ENCODE measurements at places on chromosomes 6 and 20. TPM values are rescaled to one million over a fixed set of nuclear protein-coding genes. Genes with fewer than 3 reads are reported as not detected.

DNA sequence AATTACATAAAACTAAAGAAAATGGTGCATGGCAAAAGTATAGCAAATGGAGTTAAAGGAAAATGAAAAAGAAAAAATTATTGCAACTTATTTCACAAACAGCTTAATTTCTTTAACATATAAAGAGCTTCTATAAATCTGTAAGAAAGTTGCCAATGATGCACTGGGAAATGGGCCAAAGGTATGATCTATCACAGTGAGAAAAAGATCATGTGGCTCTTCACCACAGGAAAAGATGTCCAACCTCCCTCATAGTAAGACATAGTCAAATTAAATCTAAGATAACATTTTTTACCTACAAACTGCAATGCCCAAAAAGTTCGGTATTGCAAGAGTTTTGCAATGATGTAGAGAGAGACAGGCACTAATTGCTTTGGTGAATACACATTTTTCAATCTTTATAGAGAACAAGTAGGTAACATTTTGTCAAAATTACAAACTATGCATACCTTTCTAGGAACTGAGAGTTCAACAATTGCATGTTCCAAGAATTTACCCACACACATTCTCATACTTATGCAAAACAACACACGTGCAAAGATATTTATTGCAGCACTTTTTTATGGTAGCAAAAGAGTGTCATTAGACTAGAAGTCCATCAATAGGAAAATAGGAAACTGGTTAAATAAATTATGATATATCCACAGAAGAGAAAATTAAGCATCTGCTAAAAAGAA is 372.6 kb downstream of the QKI start:
- DNase-seq: no peak
- H3K36me3 ChIP-seq: no peaks in the 10 kb centered on the region
- H3K27ac ChIP-seq: no peak overlapping the region
- no peaks in the 10 kb centered on the region for H3K27me3 ChIP-seq

ANKEF1 gene
- 2.3 TPM for polyA plus RNA-seq

FAM162B gene
- polyA plus RNA-seq: 0.62 TPM

GRCh38 chr6:52566853-52567279 is 10.0 kb downstream of the TRAM2 start:
- H3K4me3 ChIP-seq: no peak overlapping the region
- peaks cover 28% of the 10 kb centered on the region for H3K4me1 ChIP-seq
- no peak for DNase-seq
- H3K27ac ChIP-seq: peak overlapping the region; percentile 4
- H3K27me3 ChIP-seq: no peaks in the 10 kb centered on the region

- no peak for DNase-seq
- H3K27ac ChIP-seq: no peak overlapping the region
- no peaks in the 10 kb centered on the region for H3K27me3 ChIP-seq
- H3K4me1 ChIP-seq: peaks cover 15% of the 10 kb centered on the region
Measured at GRCh38 chr6:138996524-138996923, 8.5 kb upstream of the REPS1 start.

- no peaks in the 10 kb centered on the region for H3K36me3 ChIP-seq
- no peak overlapping the region for H3K27ac ChIP-seq
- H3K4me1 ChIP-seq: no peaks in the 10 kb centered on the region
- no peaks in the 10 kb centered on the region for H3K27me3 ChIP-seq
Measured at GRCh38 chr6:169884158-169884557, 132.7 kb downstream of the ERMARD start.

ENPP4 gene
- 3.8 TPM for polyA plus RNA-seq

- DNase-seq: no peak
- no peaks in the 10 kb centered on the region for H3K27me3 ChIP-seq
- H3K4me3 ChIP-seq: no peak overlapping the region
- H3K4me1 ChIP-seq: no peaks in the 10 kb centered on the region
Measured at GRCh38 chr20:39717936-39718335, 755.8 kb downstream of the DHX35 start.

TULP1 gene
- polyA plus RNA-seq: not detected

- DNase-seq: no peak
- H3K4me1 ChIP-seq: no peaks in the 10 kb centered on the region
- H3K27me3 ChIP-seq: no peaks in the 10 kb centered on the region
Measured at GRCh38 chr6:85245004-85245403, 204.9 kb upstream of the NT5E start.

- DNase-seq: no peak
- no peak overlapping the region for H3K4me3 ChIP-seq
- no peaks in the 10 kb centered on the region for H3K27me3 ChIP-seq
- no peaks in the 10 kb centered on the region for H3K4me1 ChIP-seq
- no peaks in the 10 kb centered on the region for H3K36me3 ChIP-seq
- no peak overlapping the region for H3K27ac ChIP-seq
Measured at GRCh38 chr20:32685541-32686529, 12.1 kb upstream of the C20orf203 start.

DNA sequence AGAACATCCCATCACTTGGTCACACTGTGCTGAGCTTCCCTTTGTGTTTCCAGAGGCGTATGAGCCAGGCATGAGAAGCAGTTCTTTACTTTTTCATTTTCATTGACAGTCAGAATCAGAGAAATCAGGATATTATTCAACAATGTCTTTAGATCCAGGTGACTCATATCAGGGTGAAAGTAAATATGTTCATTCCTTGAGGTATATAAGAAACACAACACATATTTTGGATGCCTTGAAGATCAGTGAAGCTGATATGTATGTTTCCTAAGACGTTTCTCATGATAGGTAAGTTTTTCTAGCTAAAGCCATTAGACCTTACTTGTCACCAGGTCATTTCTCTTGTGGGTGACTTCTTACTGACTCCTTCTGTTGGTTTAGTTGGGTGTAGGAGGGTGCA is 505.6 kb downstream of the CDH26 start:
- no peak for DNase-seq
- no peaks in the 10 kb centered on the region for H3K36me3 ChIP-seq
- no peak overlapping the region for H3K4me3 ChIP-seq
- no peaks in the 10 kb centered on the region for H3K4me1 ChIP-seq
- peaks cover 2% of the 10 kb centered on the region for H3K27me3 ChIP-seq

DNA sequence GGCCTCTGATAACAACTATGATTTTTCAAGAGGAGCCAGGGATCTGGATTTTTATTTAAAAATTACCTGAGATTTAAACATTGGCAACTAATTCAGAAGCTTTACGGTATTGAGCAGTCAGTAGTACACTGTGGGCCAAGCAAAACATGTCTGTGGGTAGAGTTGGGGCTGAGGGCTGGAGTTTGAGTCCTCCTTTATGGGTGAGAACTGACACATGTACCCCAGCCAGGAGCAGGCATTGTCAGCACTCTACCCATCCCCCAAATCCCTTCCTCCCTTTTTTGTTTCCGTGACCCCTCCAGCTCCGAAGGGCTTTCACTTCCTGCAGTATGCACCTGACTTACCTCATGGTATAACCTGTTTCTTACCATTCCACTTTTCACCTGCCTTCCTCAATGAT is 131.4 kb downstream of the SNX5 start:
- H3K36me3 ChIP-seq: no peaks in the 10 kb centered on the region
- no peak for DNase-seq
- H3K4me3 ChIP-seq: no peak overlapping the region
- no peaks in the 10 kb centered on the region for H3K4me1 ChIP-seq
- no peak overlapping the region for H3K27ac ChIP-seq
- H3K27me3 ChIP-seq: no peaks in the 10 kb centered on the region

- no peaks in the 10 kb centered on the region for H3K36me3 ChIP-seq
- H3K27ac ChIP-seq: peak overlapping the region; percentile 6
- peaks cover 4% of the 10 kb centered on the region for H3K27me3 ChIP-seq
- no peak overlapping the region for H3K4me3 ChIP-seq
- DNase-seq: peak; percentile 43
- H3K4me1 ChIP-seq: no peaks in the 10 kb centered on the region
Measured at GRCh38 chr20:31485450-31486339, 10.6 kb downstream of the REM1 start.

SYNE1 gene
- polyA plus RNA-seq: 15.5 TPM

IRAK1BP1 gene
- polyA plus RNA-seq: 0.71 TPM
